ENCODE measurements at places on chromosomes 7 and 10.

DNA sequence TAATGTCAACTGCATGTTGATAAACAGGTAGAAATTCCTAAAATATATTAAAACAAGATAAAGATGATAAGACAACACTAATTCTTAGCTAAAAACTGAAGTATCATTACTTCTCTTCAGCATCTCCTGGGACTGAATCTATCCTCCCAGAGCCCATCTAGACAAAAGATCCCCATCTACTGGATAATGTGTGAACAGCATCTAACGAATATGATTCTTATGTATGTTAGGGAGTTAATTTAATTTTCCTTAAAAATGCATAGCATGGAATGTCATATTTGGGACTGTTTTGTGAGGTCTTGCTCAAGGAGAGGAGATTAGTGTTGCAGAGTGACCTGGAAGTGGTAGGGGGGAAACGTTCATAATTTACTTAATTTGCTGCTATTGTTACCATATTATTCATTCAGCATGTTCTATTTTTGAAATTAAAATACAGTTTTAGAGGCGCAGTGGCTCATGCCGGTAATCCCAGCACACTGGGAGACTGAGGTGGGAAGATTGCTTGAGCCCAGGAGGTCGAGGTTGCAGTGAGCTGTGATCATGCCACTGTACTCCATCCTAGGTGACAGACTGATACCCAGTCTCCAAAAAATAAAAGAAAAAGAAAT lies 305.1 kb upstream of the CSTF2T start:
- peak; percentile 23 for DNase-seq
- no peak overlapping the region for H3K4me3 ChIP-seq
- H3K27me3 ChIP-seq = no peaks in the 10 kb centered on the region

- no peaks in the 10 kb centered on the region for H3K4me1 ChIP-seq
- no peaks in the 10 kb centered on the region for H3K36me3 ChIP-seq
- no peak overlapping the region for H3K27ac ChIP-seq
- no peaks in the 10 kb centered on the region for H3K27me3 ChIP-seq
Measured at GRCh38 chr7:96547371-96547811, 162.3 kb downstream of the SEM1 start.

DNA sequence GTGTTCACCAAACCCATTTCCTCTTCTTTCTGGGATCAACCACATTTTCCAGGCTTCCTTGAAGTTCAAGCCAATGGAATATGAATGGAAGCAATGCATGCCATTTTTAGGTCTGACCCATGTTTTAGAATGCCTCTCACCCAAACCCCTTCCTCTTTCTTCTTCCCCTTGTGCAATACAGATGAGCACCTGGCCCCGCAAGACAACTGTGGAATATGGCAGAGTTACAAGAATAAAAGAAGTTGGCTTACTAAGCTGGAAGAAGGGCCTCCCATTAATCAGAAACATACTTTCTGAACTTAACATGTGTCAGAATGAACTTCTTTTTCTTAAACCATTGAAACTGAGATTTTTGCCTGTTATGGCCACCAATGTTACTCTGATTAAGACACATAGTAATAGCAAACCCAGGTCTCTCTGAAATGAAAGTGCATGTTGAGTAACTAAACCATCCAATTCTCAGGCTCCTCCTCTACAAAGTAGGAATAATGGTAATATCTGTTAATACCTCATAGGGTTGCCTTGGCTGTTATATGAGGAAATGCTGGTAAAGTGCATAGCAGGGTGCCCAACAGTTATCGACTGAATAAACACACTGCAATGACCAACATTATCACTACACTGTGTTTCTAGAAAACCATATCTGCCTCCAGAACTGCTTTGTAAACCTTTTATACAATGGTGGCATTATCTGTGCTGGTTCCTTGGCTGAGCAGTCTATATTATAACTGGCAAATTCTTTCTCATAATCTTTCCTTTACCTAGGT lies 382.2 kb upstream of the NRP1 start:
- H3K27ac ChIP-seq = no peak overlapping the region
- no peak for DNase-seq
- no peak overlapping the region for H3K4me3 ChIP-seq
- H3K36me3 ChIP-seq = no peaks in the 10 kb centered on the region
- peaks cover 3% of the 10 kb centered on the region for H3K4me1 ChIP-seq

DNA sequence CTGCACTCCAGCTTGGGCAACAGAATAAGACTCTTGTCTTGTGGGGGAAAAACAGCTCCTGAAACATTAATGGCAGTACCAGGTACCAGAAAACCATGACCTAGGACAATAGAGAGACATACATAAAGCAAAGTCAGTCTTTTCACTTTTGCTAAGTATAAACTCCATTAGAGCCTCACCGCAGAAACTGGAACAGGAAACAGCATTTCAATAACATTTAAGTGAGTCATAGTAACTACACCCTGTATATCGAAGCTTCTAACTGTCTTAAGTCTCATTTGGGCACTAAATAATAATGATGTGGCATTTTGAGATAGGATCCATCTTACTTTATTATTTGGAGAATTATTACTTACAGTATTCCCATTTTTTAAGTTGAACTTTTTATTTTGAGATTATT lies 517.8 kb upstream of the CELF2 start:
- no peak for DNase-seq
- H3K4me1 ChIP-seq = no peaks in the 10 kb centered on the region
- H3K27me3 ChIP-seq = no peaks in the 10 kb centered on the region
- H3K36me3 ChIP-seq = no peaks in the 10 kb centered on the region

DNA sequence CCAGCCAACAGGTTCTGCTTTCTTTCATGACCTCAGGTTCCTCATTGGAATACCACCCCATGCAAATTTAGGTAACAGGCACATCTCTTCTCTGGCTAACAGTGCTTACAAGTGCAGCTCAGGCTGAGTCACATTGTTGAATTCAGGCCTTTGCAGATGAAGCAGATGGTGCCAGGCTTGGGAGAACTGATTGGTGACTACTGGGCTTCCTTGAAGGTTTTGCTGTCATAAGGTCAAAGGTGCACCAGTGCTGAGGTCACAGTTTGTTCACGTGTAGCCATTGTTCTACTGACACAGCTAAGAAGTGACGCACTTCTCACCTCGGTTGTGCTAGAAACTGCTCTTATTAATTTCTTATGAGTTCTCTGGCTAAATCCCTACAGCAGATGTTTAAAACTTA lies 128.6 kb upstream of the BMPER start:
- no peaks in the 10 kb centered on the region for H3K27me3 ChIP-seq
- no peak overlapping the region for H3K4me3 ChIP-seq
- no peak for DNase-seq
- H3K4me1 ChIP-seq = no peaks in the 10 kb centered on the region
- no peaks in the 10 kb centered on the region for H3K36me3 ChIP-seq

GRCh38 chr10:131065673-131066305 lies 245.7 kb downstream of the TCERG1L start:
- no peak for DNase-seq
- no peak overlapping the region for H3K4me3 ChIP-seq
- H3K27me3 ChIP-seq = no peaks in the 10 kb centered on the region
- no peaks in the 10 kb centered on the region for H3K36me3 ChIP-seq
- H3K27ac ChIP-seq = no peak overlapping the region
- no peaks in the 10 kb centered on the region for H3K4me1 ChIP-seq
